ENCODE measurements at places on chromosomes 1 and 21. TPM values are rescaled to one million over a fixed set of nuclear protein-coding genes. Genes with fewer than 3 reads are reported as not detected.
A peak's percentile ranks its signal among the peaks of the same experiment; 100 is the strongest.

Gene KCNA3
- total RNA-seq: not detected

Gene THRAP3
- 67.0 TPM for total RNA-seq

Gene NEK2
- 47.5 TPM for total RNA-seq

Gene CD1D
- total RNA-seq: not detected

Gene PGBD5
- under 0.01 TPM for total RNA-seq

Gene FAAH
- total RNA-seq: 5.0 TPM

Gene NIBAN1
- 6.9 TPM for total RNA-seq

Gene RPE65
- total RNA-seq: not detected

GRCh38 chr1:160748878-160749269 is 9.8 kb downstream of the SLAMF7 start:
- peak; percentile 78 for DNase-seq

GRCh38 chr1:100700586-100700985 is 19.0 kb upstream of the VCAM1 start:
- DNase-seq: no peak

GRCh38 chr21:46646541-46647154 is 11.2 kb downstream of the PRMT2 start:
- DNase-seq: no peak

DNA sequence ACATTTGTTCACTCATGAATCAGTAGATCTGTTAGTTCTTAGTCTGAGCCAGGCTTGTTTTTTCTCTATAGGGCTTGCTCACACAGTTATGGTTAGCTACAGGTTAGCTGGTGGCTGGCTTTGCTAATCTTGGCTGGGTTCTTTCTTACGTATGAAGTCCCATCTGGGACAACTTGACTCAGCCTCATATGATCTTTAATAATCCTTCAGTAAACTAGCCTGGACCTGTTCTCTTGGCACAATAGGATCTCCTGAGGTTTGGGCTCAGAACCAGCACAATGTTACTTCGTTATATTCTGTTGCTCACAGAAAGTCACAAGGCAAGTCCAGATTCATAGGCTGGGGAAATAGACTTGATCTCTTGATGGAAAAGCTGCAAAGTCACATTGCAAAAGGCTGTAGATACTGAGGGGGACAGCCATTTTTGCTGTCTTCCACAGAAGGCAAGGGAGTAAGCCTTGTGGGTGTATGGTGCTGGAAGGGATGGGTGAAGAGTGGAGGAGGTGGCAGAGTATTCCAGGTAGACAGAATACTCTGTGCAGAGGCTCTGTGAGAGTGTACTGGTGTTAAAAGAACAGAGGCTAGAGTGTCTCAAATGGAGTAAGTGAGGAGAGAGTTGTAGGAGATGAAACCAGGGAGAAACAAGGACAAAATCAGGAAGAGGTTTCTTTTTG is 24.4 kb downstream of the EFCAB7 start:
- no peak for DNase-seq

GRCh38 chr1:152983743-152984142 is at the start of gene SPRR1A:
Gene SPRR1A, plus strand, starts transcription at chr1:152984081. Its CDS starts 1,150 bp downstream, at chr1:152985231.
- DNase-seq: peak; percentile 68

DNA sequence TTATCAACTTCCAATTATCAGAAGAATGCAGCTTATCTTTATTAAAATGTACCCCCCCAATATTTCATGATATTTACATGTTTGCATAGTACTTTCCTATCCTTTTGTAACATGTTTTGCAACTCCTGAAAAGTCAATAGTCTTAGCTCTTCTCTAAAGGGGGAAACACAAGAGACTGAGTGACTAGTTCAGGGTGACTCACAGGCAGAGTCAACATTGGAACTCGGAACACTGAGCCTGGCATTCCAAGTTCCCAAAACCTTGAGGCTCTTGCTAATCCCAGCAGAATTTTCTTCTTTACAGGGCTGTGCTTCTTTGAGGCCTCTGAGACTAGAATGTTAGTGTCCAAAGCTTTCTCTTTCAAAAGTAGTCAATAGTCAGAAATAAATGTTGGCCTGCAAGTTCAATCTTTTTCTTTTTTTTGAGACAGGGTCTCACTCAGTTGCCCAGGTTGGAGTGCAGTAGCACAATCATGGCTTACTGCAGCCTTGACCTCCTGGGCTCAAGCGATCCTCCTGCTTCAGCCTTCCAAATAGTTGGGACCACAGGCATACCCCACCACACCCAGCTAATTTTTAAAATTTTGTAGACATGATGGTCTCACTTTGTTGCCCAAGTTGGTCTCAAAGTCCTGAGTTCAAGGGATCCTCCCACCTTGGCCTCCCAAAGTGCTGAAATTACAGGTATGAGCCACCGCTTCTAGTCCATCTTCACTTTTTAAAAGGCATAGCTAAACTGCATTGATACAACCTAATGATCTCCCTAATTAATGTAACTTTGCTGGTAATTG is 37.5 kb downstream of the ZNF281 start:
- DNase-seq: peak; percentile 99

DNA sequence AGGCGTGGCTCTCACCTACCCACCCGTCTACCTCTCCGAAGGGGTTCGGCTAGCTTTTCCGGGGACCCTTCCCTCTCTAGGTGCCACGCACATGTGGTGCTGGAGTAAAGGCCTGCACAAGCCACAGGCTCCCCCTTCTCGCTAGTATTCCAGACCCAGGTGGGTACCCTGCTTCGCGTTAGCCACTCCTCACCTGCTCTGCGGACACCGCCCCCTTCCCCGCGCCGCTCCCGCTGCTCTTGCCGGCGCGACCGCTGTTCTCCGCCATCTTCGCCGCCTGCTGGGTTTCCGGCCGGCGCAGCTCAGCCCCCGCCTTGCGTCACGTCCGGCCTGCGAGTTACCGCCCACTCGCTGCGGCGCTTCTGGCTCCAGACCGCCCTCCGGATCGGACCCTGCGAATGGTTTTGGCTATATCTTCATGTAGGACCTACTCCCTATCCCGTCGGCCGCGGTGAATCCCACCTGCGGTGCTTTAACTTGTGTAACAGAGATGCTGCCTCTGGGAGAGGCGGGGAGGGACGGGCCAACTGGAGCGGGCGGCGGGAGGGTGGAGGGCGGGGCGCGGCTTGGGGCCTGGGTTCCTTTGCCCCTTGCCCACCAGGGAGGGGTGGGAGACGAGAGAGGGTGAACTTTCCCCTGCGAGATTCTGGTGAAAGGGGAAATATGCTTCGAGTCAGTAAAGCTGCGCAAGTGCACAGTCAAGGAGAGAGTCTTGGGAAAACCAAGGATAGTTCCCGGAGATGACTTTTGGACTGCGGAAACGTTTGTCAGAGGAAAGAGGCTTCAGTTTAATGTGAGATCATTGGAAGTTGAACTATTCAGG is at the start of the genes NIT1 and PFDN2:
Gene NIT1 (plus strand): TSS at position 347 of the 823 bp plus-strand sequence. CDS start 72 bp downstream, at position 419.
Gene PFDN2 (minus strand): TSS at position 279 of the 823 bp plus-strand sequence. CDS start 11 bp downstream, at position 268.
- DNase-seq: peak; percentile 90

DNA sequence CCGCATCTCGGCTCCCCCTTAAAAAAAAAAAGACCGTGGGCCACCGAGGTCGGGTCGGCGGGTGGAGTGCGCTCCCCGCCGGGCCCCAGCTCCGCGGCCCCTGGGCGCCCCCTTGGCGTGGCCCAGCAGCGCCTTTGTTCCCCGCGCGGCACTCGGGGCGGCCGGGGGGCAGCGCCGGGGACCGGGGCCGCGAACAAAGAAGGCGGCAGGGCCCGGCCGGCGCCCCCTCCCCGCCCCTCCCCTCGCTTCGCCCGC is 571 bp downstream of the MARCKSL1 start:
- DNase-seq: no peak

DNA sequence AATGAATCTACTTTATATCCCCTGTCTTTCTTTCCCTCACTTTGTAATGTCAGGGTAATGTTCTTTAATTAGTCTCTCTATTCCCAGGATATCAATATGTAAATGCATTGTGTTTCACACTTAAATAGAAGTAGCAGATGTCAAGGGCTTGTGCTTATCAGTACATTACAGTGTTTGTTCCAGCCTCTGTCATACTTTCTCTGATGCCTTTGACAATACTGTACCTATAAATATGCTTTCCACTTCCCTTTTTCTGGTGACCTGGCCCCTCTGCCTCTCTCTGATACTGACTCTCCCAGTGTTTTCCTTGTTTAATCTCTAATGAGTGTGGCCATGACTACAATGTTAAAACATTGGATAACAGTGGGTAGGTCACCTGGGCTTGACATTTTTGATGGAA is 862.0 kb upstream of the NEGR1 start:
- no peak for DNase-seq

DNA sequence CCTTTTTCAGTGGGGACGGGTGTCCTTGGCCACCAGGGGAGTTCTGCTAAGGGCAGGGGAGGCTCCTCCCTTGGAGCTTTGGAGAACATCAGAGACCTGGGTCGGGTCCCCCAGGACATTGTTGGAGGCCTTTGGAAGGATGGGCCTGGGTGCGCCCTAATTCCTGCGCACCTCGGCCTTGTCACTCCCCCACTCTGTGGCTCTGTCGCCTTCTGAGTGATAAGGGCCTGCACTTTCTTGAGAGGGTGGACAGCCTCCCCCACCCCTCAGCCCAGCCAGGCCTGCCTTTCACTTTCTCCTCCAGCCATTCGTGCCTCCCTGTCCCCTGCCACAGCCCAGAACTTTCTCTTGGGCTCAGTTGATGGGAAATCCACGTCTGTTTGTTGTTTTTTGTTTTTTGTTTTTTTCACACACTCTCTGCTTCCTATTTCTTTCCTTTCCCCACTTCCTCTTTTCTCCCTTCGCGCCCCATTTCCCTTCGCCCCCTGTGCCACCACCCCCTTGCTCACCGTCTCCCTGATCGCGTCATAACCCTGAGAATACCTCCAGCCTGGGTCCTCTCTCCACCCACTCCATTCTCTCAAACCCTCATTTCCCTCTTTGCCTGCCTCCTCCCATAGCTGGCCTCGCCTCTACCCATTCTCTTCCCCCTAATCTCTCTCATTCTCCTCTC is 85.6 kb downstream of the PAX7 start:
- no peak for DNase-seq

GRCh38 chr1:159141584-159142390 is 29.6 kb upstream of the CADM3 start:
- peak; percentile 52 for DNase-seq

- DNase-seq: no peak
These were observed 3.2 kb downstream of the LYPLA2 start for GRCh38 chr1:23793861-23794731.

- peak; percentile 4 for DNase-seq
These were observed 819.3 kb downstream of the PLA2G4A start for GRCh38 chr1:187648091-187648490.

GRCh38 chr1:234851450-234852438 is 241.8 kb upstream of the IRF2BP2 start:
- DNase-seq: peak; percentile 50

GRCh38 chr1:226457307-226457712 is 49.4 kb upstream of the PARP1 start:
- DNase-seq: no peak

DNA sequence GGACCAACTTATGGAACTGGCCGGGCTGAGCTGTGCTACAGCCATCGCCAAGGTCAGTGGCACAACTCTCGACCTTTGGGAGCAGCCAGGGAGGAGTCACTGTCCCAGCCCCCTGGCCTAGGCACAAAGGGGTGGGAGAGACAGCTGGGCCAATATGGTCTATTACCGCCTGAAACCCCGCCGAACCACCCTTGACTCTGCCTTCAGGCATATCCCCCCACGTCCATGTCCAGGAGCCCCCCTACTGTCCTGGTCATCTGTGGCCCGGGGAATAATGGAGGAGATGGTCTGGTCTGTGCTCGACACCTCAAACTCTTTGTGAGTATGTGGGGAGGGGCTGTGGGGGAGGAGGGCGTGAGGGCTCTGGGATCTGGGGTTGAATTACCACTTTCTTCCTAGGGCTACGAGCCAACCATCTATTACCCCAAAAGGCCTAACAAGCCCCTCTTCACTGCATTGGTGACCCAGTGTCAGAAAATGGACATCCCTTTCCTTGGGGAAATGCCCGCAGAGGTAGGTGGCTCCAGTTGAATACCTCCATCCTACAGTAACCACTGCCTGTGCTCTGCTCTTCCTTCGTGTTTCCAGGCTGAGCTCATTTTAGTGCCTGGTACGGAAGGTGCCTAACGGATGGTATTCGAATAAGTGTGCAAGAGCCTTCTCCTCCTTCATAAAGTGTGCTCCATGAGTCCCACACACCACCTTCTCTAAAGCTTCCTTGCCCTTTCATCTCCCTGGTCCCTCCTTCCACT is 758 bp downstream of the NAXE start:
- DNase-seq: peak; percentile 24

GRCh38 chr1:3365523-3366125 is 88.8 kb upstream of the ARHGEF16 start:
- DNase-seq: no peak

GRCh38 chr1:206911064-206911663 is 10.6 kb downstream of the FCMR start:
- peak; percentile 93 for DNase-seq

DNA sequence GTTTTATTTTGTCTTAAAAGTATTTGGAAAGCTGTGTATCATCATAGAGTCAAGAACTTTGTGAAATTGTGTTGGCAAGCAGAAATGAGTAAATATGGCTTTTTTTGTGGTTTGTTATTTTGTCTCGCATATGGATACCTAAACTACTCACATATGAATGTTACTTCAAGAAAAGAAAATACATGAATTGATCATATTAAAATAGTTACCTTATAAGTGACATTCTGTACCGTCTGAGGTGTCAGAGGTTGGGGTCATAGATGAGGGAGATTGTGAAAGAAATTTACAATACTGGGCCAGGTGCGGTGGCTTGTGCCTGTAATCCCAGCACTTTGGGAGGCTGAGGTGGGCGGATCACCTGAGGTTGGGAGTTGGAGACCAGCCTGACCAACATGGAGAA is 31.3 kb upstream of the AXDND1 start:
- DNase-seq: no peak

GRCh38 chr1:61125263-61125662 is 42.9 kb downstream of the NFIA start:
- DNase-seq: no peak

DNA sequence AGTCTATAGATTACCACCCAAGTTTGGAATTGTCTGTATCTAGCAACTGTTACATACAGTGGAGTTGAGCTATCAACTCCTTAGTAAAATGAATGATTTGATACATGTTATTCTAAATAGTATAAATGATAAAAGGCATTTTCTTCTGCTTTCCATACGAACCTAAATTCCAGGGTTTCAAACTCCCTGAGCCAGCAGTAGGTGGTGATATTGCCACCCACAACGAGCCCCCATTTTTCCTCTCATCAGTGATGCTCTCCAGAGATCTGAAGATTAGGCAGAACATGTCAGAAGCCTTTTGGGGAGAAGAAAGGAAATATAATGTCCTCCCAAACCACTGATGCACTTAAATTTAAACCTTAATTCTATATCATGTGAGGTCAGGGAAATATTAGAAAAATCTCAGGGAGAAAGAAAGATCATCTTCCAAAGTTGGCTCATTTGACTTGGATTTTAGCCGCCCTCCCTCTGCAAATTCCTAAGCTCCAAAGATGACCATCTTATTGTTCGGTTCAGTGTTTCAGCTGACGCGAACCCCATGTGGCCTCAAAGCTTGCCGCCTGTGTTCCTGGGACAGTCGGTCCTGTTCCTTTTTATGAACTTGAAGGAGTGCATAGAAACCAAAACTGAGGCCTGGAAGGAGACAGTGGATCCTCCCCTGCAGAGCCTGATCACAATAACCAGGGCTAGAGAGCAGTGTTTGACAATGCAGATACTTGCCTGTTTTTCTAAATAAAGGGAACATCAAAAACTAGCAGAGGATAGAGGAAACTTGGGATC is 2.3 kb downstream of the EVA1C start:
- DNase-seq: peak; percentile 61
